HS-5 (cell line): ENCODE measurements at places on chromosomes 11 and 22.

- peak; percentile 86 for DNase-seq
Measured at GRCh38 chr11:76782531-76783293, 444 bp upstream of the TSKU start.

DNA sequence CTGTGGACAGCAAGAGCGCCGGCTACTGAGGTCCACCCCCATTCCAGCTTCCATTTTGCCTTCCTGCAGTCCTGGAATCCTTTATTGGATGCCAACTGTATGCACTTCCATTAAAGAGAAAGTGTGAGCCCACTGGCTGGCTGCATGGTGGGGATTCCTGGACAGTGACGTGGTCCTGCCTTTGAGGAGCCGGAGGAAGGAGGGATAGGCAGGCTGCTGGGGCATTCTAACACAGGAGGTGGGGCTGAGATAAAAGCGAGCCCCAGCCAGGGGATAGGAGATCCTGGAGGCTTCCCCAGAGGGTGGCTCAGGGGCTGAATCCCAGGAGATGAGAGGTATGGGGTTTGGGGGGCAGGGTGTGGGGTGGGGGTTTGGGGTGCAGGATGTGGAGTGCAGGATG is 984.7 kb downstream of the BRD1 start:
- no peak for DNase-seq

GRCh38 chr11:15971215-15971546 is 385.2 kb downstream of the SOX6 start:
- DNase-seq: no peak

- DNase-seq: no peak
Measured at GRCh38 chr11:126839496-126839895, 161.1 kb downstream of the KIRREL3 start.

DNA sequence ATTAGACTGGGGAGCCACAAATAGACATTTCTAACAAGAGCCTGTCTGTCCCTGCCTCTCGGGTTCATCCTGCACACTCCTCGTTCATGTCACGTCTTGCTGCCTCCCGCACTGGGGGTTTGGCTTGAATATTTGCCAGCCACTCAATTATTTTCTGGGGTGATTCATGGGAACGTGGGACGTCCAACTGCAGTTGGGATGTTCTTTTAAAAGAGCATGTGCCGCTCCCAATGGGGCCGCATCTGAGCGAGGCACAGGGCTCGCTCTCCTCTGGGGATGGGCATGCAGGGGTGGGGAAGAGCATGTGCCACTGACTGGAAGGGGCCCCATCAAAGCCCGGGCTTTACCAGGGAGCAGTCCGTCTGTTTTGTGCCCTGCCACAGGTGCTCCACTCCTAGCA is 43.4 kb downstream of the PARVG start:
- DNase-seq: no peak

DNA sequence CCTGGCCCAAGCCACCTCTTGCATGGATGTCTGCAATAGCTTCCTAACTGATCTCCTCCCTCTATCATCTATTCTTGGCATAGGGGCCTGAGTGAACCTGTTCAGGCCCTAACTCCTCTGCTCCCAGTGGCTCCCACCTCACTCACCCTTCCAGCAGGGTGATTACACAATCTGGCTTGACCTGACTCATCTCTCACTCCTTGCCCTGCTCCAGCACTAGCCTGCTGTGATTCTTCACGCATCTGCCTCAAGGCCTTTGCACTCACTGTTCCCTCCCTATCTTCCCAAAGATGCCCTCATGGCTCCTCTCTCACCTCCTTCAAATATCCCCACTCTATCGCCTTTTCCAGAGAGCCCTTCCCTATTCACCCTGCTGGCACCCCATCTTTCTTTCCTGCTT is 10.5 kb downstream of the SCN4B start:
- DNase-seq: no peak

DNA sequence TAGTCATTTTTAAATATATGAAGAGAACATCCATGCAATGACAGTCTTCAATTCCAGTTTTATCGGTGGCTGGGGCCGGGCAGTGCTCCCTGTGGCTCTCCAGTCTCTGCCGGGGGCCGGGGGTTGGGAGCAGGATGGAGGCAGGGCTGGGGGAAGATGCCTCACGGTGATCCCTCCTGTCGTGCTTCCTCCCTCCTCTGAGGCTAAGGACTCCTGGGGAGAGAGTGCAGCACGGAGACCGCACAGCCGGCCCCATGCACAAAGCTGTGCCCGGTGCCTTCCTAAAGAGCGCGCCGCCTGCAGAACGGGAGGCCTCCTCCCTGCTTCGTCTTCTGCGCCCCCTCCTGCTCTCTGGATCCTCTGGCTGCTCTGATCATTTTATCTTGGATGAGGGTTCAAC is 20.5 kb downstream of the GAL start:
- DNase-seq: no peak
